ENCODE measurements at places on chromosomes 6 and 20. TPM values are rescaled to one million over a fixed set of nuclear protein-coding genes. Genes with fewer than 3 reads are reported as not detected.

GRCh38 chr6:3798055-3798919 is 46.8 kb upstream of the PXDC1 start:
- DNase-seq = no peak

DNA sequence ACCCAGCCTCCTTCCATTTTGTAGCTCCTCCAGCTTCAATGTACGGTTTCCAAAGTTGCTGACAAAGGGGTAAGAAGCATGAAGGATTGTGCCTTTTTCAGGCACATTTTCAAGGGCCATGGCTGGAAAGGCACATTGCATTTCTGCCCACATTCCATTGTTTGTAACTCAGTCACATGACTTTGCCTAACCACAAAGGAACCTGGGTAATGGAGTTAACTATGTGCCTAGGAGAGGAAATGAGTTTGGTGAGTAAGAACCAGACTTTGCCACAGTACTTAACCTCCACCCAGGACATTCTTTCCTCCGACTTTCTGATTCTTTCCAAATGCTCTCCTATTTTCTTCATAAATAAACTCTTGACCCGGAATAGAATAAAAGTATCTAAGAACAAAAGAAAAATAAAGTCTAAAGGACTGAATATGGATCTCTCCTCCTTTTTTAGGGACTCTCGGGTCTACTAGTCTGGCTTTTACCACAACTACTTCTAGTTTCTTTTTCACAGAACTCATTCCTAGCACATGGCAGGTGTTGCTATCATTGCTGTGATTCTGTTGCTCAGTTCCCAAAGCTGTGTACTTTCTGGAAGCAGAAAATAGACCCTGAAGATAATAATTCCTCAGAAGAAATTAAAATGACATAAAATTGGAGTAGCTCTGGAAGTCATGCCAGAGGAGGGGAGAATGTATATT is 81.5 kb upstream of the ISM1 start:
- peak; percentile 27 for DNase-seq

DNA sequence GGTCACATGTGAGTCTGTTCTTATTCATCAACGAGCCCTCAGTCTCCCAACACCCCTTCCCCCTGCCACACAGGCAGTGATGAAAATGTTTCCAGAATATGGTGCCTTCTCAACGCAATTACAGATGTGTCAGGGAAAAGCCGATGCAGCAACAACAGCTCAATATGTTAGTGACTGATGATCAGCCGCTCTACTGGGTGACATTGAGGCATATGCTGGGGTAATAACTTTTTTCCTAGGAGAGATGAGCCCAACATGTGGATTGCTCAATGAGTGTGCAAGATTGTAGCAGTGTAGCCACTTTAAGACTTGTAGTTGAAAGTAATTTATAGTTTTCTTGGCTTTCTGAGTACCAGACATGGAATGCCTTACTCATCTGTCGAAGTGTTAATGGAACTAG is 49.4 kb downstream of the DTD1 start:
- no peak for DNase-seq

DNA sequence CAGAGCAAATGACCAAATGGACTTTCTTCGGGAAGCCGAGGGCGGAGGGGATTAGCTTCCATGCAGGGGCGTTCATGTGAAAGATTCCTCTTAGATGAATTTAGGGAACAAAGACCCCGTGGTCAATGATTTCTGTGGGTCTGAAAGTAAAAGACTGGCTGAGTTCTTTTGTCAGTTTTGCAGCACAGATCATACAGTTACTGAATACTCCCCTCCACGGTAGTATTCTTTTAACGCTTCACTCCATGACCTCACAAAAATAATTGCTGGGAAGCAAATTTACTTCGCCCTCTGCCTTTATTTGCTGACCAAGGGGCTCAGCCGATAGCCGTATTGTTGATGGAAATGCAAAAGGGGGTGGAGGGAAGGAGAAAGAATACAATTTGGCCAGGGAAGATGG is 86.0 kb upstream of the SALL4 start:
- no peak for DNase-seq

- DNase-seq = peak; percentile 32
Observed at GRCh38 chr6:90168693-90169131, 127.9 kb downstream of the BACH2 start.

DNA sequence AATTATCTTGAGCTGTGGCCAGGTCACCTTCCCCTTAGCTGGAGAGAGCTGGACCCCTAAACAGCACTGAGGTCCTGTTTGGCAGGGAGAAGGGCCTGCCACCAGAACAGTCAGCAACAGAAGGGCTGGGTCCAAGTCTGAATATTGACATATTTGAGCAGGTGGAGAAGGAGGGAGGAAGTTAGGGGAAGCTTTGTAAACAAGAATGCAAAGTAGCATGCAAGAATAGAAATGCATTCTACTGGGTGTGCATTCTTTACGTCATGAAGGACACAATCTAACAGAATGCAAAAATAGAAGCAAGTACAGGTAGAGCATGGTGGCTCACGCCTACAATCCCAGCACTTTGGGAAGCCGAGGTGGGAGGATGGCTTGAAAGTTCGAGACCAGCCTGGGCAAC is 100.5 kb downstream of the QRSL1 start:
- DNase-seq = no peak

DNA sequence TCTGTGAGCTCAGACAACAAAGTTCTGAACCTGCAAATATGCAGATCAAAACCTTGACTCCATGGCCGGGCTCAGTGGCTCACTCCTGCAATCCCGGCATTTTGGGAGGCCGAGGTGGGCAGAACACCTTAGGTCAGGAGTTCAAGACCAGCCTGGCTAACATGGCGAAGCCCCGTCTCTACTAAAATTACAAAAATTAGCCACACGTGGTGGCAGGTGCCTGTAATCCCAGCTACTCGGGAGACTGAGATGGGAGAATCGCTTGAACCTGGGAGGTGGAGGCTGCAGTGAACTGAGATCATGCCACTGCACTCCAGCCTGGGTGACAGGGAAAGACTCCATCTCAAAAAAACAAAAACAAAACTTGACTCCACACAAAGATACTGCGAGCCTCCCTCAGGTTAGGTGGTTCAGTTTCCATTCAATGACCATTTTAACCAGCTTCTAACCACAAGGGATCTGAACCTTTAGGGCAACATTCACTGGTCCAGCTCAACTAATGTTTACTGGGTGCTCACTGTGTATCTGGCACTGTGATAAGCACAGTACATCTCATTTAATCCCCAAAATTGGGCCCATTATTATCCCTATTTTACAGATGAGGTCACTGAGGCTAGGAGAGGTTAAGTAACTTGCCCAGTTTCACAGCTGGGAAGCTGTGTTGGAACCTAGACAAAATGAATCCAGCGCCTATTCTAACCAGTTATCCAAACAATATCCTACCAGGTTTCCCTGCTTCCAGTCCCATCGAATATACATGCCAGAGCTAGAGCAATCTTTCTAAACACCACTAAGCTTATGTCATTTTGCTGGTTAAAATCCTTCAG is 1.8 kb downstream of the SNRPB start:
- no peak for DNase-seq

DNA sequence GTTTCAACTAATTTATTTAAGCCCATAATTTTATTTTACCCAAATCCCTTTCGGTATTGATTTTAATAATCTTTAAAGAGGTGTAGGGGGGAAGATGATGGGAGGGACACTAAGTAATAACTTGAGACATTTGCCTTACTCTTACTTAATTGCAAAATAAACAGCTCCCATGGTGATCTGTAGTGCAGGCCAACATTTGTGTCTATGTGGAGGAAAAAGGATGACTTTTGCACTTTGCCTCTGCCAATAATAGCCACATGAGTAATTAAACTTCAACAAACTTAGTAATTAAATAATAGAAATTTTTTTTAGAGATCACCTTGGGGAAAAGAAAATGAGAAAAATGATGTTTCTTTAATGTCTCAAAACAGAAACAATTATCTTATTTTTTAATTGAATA is 29.9 kb upstream of the CD2AP start:
- DNase-seq = no peak

DNA sequence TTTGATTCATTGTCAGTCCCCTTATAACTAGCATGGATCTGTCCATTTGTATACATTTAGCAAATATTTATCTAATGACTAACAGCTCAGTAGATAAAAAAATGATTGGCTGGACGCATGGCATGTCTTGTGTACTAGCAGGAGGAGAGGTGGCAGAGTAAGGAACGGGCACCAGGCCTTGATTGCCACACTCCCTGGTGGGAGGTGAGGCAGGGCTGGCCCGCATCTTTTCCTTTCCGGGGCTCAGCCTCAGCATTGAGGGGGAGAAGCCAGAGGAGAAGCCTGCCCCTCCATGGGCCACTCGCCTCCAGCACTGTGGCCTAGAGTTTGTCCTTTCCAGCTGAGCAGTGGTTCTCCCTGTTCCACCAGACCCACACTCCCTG is 84.9 kb upstream of the TMEM181 start:
- DNase-seq = no peak

DNA sequence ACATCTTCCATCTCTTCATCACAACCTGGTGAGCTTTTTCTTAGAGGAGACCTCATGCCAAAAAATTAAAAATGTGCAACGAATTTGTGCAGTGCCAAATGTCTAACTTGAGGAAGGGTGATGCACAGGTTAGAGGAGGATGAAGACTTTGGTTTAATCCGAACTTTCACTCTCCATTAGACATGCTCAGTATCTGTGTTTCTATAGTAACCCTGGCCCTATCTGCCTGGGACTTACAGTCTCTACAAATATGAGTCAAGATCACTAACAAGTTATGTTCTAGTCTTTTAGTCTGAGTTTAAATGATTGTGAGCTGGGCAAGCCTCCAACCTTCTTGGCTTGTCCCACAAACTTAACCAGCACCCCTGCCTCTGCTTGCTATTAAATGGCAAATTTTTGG is 377.0 kb downstream of the BMP2 start:
- DNase-seq = no peak

- DNase-seq = no peak
Observed at GRCh38 chr6:156016186-156016976, 560.7 kb upstream of the NOX3 start.

GRCh38 chr6:155158030-155158843 is 105.6 kb upstream of the CLDN20 start:
- no peak for DNase-seq

DNA sequence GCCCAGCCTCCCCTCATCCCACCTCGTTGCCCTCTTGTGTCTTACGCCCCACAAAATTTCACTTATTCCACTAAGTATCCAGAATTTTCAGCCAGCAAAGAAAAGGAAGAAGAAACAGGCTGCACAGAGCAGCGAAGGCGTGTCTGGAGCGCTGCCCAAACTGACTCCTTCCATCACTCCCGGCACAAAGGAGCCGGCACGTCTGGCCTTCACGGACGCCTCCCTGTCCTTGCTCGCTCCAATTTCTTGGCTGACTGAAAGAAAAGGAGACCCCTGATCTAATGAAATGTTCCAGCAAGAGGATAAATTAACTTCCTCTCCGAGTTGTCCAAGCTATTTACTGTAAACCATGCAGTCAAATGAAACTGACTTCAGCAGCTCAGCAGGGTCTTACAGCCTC is 152.3 kb upstream of the CDH4 start:
- DNase-seq = no peak

GRCh38 chr20:3997446-3997845 is 17.9 kb downstream of the RNF24 start:
- DNase-seq = no peak

GRCh38 chr6:80170433-80170832 is 64.0 kb downstream of the BCKDHB start:
- no peak for DNase-seq

DNA sequence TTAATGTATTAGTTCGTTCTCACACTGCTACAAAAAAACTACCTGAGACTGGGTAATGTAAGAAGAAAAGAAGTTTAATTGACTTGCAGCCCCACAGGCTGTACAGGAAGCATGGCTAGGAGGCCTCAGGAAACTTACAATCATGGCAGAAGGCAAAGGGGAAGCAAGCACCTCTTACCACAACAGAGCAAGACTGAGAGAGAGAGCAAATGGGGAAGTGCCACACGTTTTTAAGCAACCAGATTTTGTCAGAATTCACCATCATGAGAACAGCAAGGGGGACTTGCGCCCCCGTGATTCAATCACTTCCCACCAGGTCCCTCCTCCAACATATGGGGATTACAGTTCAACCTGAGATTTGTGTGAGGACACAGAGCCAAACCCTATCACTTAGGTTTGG is 70.8 kb upstream of the SRSF6 start:
- DNase-seq = no peak

DNA sequence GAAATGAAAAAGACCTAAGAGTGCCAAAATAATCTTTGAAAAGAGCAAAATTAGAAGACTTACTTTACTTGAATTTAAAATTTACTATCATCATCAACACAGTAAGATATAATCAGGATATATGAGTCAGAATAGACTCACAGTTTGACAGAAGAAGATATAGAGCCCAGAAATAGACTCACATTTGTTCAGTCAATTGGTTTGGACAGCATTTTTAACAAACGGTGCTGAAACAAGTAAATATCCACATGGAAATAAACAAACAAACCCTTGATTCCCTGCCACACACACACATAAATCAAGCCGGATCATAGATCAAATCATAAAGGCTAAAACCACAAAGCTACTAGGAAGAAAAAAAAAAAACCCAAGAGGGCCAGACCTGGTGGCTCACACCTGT is 291.1 kb downstream of the ADGRG6 start:
- DNase-seq = no peak

GRCh38 chr6:122207794-122208193 is 191.7 kb upstream of the HSF2 start:
- DNase-seq = no peak

- DNase-seq = no peak
Observed at GRCh38 chr20:24957326-24958016, 8.4 kb downstream of the CST7 start.

DNA sequence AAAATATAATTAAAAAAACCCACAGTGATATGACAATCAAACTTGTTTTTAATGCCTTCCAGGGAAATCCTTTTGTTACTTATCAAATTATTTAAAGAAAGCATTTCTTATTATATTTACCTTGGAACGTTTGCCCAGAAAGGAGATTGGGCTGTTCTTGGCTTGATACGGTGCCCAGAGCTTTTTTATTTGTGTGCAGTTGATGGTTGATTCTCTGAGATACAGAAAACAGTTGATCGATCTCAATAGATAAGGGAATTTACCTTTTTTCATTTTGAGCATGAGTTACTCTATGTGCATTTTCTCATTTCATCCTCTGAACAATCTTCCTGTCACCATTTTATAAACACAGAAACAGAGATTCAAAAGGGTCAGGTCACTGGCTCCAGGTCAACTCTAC is 72.5 kb upstream of the NEDD9 start:
- DNase-seq = no peak

EFCAB8 gene
- total RNA-seq = not detected

RIMS1 gene
- total RNA-seq = 0.58 TPM

TBXT gene
- total RNA-seq = not detected

ACSS1 gene
- 3.9 TPM for total RNA-seq

CAP2 gene
- total RNA-seq = 5.5 TPM

KCNB1 gene
- not detected for total RNA-seq

ARHGAP40 gene
- total RNA-seq = 5.6 TPM

RIPOR2 gene
- under 0.01 TPM for total RNA-seq
